ENCODE measurements at places on chromosomes 7 and 10. TPM values are rescaled to one million over a fixed set of nuclear protein-coding genes. Genes with fewer than 3 reads are reported as not detected.

Gene PRPS1L1
- not detected for polyA plus RNA-seq

DNA sequence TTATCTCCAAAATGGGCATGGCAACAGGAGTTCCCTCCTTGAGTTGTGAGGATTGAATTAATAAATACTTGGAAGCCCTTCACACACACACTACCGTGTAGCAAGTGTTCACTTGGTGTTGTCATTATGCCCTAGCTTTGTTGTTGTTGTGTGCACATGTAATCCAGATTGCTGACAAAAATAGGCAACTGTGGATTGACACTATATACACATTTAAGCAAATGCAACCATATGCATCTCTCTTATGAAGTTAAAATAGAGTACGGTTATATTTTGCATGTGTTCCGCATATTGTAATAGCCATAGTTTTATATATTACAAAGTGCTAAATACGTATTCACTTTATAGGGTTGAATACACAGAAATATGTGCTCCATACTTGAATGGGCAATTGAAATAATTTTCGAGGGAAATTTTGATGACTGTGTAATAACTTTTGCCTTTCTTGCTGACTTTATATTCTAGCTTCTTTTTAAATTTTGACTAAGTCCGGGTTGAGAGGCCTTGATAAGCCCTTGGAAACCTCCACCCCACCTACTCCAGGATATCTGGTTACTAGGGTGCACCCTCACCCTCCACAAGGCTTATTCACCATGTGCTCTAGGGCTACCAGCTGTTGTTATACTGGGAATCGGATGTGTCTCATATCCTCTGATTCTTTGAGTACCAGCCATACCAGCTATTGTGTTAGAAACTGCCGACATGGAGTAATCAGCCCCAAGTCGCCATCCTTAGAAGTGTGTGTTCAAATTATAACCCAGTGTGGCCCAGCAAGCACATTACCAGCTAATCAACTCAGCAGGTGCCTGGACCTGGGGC is 265.0 kb downstream of the CAMK1D start:
- DNase-seq, result no peak

Gene GBX1
- 1.0 TPM for polyA plus RNA-seq

Gene PPP1R9A
- 8.9 TPM for polyA plus RNA-seq

GRCh38 chr10:93992400-93993030 is 1.2 kb upstream of the PLCE1 start:
- DNase-seq, result no peak

Gene SFMBT2
- 4.1 TPM for polyA plus RNA-seq

GRCh38 chr7:88229302-88229995 is 9.6 kb upstream of the SRI start:
- no peak for DNase-seq

DNA sequence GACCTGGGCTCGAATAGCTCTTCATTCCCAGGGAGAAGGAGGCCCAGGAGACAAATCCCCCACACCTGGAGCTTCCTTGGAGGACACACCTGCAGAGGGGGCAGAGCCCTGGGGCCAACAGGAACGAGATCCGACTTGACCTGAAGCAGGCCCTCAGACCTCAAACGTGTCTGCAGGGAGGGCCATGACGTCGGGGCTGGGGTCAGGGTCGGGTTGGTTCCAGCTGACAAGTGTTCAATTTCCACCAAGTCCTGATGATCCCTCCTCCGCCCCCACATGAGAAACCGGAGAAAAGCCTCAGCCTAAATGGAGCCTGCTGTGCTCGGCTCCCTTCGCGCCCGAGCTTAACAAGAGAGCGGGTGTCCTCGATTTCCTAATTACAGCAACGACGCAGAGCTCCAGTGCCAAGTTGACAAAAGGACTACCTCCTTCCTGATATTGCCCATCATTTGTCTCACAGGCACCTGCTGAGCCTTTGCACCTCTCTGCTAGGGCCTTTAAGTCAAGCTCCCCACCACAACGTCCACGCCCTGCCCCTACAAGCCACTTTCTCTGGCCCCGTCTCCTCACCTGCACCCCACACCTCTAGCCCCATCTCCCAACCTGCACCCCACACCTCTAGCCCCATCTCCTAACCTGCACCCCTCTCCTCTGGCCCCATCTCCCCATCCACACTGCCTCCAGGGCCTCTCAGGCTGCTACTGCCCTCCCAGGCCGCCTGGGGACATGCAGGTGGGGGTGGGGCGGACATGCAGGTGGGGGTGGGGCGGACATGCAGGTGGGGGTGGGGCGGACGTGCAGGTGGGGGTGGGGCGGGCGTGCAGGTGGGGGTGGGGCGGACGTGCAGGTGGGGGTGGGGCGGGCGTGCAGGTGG is 519.4 kb downstream of the GLRX3 start:
- DNase-seq, result no peak

DNA sequence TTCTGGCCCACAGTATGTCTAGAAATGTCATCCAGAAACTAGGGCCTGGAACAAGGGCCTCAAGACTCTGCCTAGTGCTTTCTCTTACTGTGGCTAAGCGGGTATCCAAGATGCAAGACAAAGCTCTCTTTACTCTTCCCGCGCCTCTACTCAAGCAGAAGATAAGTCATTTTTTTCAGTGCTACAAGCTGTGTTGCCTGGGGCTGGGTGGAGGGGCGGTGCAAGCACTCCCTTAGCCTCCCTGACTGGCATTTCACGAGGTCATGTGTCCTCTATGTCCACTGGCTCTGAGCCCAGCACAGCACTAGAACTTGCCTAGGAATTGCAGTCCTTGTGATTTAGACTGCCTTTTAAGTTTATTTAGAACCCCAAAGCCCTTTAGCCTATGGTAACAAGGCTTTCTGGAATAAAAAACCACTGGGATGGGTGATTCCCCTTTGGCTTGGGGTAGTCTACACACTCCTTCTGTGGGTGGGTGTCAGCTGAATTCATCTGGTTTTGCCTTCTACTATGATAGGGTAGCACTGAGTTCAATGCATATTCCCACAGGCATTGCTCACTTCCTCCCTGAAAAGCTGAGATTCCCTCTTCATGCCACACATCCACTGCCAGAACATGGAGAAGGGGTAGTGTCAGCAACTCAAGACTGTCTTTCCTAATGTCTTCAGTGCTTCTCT is 371.8 kb upstream of the KCND2 start:
- DNase-seq, result no peak

GRCh38 chr10:7817576-7817975 is 729 bp upstream of the TAF3 start:
- DNase-seq, result no peak

- no peak for DNase-seq
These were observed 40.1 kb downstream of the NHLRC2 start for GRCh38 chr10:113894581-113894980.

Gene ELOVL3
- polyA plus RNA-seq, result not detected

Gene TMEM229A
- polyA plus RNA-seq, result not detected

Gene H2BK1
- polyA plus RNA-seq, result not detected

Gene RADIL
- 5.0 TPM for polyA plus RNA-seq

DNA sequence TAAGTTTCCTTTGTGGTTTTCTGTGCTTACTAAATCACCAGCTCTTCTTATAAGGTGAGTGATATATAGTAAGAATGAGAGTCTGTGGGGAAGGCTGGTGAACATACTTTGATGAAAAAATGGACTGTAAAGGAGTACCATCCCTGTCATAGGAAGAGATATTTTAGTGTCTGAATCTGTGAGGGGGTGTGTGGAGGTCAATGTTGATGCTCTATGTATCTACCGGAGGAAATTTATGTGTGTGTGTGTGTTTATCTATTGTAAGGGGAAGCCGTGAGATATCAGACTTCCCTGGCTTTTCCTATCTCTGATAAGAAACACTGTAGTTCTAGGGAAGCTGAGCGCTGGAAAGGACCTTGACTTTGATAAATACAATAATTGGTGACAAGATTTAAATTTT is 179.0 kb downstream of the PCDH15 start:
- DNase-seq, result no peak

Gene MMD2
- not detected for polyA plus RNA-seq

- DNase-seq, result no peak
These were observed 63.3 kb downstream of the MRC1 start for GRCh38 chr10:17872191-17873091.

Gene NPFFR1
- polyA plus RNA-seq, result not detected

DNA sequence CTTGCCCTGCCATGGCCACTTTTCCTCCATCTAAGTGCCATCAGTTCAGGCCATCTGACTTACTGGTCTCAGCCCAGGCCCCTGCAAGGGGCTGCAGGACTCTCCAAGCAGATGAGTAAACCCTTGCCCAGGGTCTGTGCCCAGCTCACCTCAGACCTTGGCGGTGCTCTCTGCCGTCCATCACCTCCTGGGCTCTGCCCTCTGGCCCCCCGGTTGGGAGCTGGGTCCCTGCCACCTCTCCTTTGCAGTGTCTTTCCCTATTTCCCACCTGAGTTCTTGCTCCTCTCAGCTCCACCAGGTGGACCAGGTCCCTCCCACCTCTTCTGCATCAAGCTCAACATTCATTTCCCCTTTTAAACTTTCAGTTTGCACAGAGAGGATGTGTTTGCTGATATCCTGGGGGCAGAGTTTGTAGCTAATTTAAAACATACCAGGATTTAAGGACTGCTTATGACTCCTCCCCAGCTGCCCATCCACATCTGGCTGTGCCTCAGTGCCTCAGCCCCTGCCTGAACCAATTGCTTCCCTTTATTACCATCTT is 135.5 kb downstream of the SLIT1 start:
- DNase-seq, result no peak

DNA sequence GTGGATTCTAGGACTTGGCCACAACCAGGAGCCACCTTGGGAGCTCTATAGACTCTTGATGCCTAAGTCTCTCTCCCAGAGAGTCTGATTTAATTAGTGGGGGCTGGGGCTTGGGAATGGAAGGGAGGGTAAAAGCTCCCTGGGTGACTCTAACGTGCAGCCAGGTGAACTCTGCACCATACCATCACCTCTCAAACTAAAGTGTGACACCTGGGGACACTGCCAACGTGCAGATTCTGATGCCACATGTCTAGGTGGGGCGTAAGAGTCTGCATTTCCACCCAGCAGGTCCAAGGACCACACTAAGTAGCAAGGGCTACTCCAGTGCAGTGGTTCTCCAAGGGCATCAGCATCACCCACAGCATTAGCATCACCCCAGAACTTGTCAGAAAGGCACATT is 28.3 kb downstream of the LRRC20 start:
- DNase-seq, result no peak

Data from heart right ventricle (tissue), 16 donors.